Activated CD4-positive, alpha-beta T cell treated with anti-CD3 and anti-CD28 coated beads, Interleukin-2, amount 10 ng/mL, durations not matched to agents 7 days and 5 days (primary cell): ENCODE measurements at places on chromosomes 7 and 10.

GRCh38 chr7:133575726-133576440, 323.0 kb downstream of the EXOC4 start:
- DNase-seq = no peak

DNA sequence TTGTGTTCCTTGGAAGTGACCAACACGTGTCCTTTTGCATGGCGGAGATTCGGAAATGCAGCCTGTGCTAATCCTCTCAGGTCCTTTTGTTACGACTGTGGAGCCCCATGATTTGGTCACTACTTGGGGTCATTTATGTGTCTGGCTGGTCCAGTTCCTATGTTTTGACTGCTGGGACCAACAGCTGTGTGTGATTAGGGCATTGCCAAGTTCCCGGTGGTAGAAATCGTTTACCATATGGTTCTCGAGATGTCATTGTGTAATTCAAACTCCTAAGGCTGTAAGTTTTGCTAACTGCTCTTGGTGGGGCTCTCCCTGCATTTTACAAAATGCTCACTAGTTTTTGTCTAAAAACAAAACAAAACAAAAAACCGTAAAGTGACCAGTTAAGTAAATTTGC, 62.0 kb downstream of the CCNY start:
- no peak for DNase-seq

GRCh38 chr10:110425684-110426293, 71.9 kb upstream of the DUSP5 start:
- DNase-seq = peak; percentile 41

DNA sequence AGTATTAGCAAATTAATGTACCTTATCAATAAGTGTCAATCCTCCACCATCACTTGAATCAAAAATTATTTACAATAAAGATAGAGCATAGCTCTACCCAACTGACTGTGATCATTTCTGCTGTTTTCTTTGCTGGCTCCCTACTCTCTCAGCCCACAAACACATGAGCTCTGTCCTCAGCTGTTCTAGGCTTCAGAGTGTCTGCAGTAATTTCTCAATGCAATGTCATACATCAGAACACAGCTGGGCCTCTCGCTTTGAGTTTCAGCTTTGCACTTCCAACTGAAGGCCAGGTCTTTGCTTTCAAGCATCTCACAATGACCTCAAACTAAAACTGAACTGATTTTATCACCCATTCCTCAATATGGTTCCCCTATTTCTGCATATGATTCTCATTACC, 55.7 kb downstream of the RNF133 start:
- no peak for DNase-seq

GRCh38 chr7:144723301-144723700, 112.6 kb downstream of the TPK1 start:
- DNase-seq = no peak

DNA sequence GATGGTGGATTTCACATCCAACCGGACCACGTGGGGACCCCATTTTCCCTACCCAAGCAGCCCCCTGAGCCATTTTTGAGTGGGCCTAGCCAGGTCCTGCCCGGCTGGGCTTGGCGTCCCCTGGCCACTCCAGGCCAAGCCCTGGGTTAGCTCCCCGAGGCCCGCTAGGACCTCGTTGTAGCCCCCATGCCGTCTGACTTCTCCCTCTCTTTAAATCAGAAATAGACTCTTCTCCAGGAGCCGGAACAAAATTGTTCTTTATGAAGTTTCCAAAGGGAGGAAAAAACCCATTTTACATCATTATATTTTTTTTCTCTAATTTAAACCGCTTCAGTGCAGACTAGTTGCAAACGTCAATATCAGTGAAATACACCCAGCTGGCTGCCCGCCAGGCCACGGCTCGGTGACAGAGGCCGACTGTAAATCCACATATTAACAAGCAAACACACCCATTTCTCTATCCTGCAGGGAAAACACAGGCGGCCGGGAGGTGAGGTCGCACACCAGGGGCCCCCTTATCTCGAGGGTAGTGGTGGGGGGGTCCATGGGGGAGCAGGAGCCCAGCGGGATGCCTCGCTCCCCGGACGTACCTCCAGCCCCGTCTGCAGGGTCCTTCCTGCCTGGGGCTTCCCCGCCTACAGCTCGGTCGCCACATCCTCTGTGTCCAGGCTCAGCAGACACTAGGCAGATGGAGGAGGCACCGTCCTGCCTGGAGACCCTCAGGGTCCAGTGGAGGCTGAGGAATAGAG, 72.7 kb downstream of the ELFN1 start:
- DNase-seq = no peak

DNA sequence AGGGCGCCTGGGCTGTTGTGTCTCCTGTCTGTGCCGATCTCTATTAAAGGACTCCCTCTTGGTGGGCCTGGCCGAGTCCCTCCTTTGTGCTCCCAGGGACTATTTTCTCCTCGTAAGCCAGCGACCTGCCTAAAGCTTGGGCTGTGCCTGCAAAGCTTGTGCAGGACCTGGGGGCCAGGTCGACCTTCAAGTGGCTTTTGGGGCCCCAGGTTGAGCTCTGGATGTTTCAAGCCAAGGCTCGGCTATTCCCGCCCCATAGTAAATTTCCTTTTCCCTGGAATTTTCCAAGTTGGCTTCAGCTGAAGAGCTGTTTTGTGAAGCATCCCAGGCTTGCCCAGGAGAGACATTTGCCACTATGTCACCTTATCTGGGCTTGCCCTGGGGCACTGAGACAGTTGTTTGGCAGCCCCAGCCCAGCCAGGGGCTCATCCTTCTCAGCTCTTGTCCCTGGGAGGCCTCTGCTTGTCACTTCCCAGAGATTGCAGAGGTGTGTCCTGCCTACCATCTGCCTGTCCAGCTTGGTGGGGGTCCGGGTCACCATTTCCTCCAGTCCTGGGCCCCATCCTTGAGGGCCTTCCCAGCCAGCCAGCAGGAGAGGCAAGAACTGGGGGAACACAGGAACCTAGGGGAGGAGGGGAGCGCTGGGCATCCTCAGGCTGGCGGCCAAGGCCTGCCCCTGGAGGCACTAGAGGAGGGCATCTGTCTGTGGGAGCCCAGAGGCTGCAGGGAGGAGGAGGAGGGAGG, 20.2 kb downstream of the ZMIZ2 start:
- DNase-seq = no peak

DNA sequence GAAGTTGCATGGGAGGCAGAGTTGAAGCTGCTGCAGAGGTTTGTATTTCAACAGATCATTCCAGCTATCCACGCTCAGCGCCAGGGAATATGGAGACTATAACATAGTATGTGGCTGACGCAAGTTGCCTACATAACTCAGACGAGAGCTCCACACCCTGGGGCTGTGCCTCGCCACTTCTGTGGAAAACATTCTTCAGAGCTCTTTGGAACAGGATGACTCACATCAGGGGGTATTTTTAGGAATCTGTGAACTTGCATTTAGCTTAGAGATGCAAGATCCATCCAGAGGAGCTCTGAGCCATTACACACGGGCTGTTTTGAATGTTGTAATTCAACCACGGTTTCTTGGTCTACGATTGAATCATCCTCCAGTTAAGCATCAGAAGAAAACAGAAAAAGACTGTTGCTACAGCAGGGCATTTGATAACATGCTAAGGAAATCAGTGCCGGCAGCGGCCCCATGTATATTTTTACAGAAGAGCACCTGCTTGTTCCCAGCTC, 481.5 kb upstream of the AKR1E2 start:
- DNase-seq = no peak

GRCh38 chr7:47387506-47387905, 194.4 kb downstream of the TNS3 start:
- DNase-seq = no peak

DNA sequence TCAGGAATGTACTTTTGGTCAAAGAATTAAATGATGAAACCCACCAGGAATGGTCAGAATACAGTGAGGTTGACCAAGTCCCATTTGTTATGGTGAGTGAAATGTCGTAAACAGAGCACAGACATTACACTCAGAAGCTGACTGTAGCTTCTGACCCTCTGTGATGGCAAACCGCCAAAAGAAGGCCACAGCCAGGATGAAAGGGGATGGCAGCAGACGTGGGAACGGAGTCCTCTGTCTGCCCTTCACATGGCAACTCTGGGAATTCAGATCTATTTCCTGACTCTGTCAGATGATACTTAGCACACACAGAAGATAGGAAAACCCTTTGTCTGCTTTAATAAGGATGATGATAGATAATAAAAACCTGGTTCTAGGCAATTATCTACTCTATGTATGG, 757.1 kb downstream of the SORCS3 start:
- DNase-seq = no peak
